ENCODE measurements at places on chromosomes 16 and 17. TPM values are rescaled to one million over a fixed set of nuclear protein-coding genes. Genes with fewer than 3 reads are reported as not detected.

DNA sequence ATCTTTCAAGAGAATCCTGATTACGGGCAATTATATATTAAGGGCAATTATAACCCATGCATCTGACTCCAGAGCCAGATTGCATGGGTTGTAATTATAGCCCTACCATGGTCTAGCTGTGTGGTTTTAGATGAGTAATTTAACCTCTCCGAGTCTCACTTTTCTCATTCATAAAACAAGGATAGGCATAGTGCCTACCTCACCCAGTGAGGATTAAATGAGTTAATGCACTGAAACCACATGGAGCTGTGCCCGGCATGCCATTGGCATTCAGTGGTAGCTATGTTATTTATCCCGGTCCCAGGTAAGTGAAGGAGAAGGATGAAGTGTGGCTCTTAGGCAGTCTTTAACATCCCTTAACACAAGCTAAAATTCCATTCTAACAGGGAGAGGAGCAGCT is 6.3 kb downstream of the SNX20 start:
- H3K27me3 ChIP-seq, result no peaks in the 10 kb centered on the region
- no peak overlapping the region for H3K27ac ChIP-seq
- no peak for DNase-seq
- H3K4me3 ChIP-seq, result no peak overlapping the region

- DNase-seq, result no peak
- H3K27me3 ChIP-seq, result no peaks in the 10 kb centered on the region
- no peaks in the 10 kb centered on the region for H3K36me3 ChIP-seq
- H3K27ac ChIP-seq, result no peak overlapping the region
- no peak overlapping the region for H3K4me3 ChIP-seq
Observed at GRCh38 chr16:57380671-57381462, 8.6 kb downstream of the CX3CL1 start.

- no peak for DNase-seq
- no peaks in the 10 kb centered on the region for H3K27me3 ChIP-seq
- H3K4me1 ChIP-seq, result no peaks in the 10 kb centered on the region
- H3K27ac ChIP-seq, result no peak overlapping the region
- H3K4me3 ChIP-seq, result no peak overlapping the region
Observed at GRCh38 chr17:50027881-50028735, 27.8 kb upstream of the ITGA3 start.

- H3K4me3 ChIP-seq, result peak within 1 kb of the TSS; percentile 60
- no peaks in the 10 kb centered on the region for H3K27me3 ChIP-seq
- peaks cover 9% of the 10 kb centered on the region for H3K4me1 ChIP-seq
- DNase-seq, result peak; percentile 89
- no peaks in the 10 kb centered on the region for H3K36me3 ChIP-seq
Observed at GRCh38 chr16:69565671-69566239, at the start of gene NFAT5. NFAT5 (plus strand) TSS chr16:69565966; CDS start chr16:69566302, 336 bp downstream.

The ABCA3 gene
- total RNA-seq, result 4.6 TPM

The SLC16A13 gene
- total RNA-seq, result 13.9 TPM

The COA3 gene
- total RNA-seq, result 167 TPM

- no peaks in the 10 kb centered on the region for H3K36me3 ChIP-seq
- H3K4me1 ChIP-seq, result no peaks in the 10 kb centered on the region
- H3K27me3 ChIP-seq, result no peaks in the 10 kb centered on the region
Observed at GRCh38 chr17:68732301-68732749, 131.2 kb upstream of the FAM20A start.

Data from colonic mucosa (tissue), 4 donors.